Islet precursor cell (in vitro differentiated cells): ENCODE measurements at places on chromosomes 4 and X.

DNA sequence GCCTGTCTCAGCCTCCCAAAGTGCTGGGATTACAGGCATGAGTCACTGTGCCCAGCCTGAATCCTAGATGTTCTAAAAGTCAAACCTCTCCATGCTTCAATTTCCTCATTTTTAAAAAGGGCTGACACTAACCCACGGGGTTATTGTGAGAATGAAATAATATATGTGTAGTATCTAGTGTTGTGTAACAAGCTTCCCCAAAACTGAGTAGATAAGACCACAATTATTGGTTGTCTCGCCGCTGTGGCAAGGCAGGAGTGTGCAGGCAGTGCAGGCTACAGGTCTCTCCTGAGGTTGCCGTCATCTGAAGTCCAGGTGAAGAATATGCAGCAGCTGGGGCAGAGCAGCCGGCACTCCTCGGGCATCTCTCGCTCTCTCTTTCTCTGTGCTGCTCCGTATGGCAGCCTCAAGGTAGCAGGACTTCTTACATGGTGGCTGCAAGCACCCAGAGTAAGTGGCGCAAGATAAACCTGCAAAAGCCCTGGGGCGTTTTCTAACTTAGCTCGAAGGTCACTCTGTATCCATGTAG is 30.9 kb downstream of the RAB33B start:
- no peak for DNase-seq

- DNase-seq: peak; percentile 59
These were observed 600.6 kb downstream of the ANKRD50 start for GRCh38 chr4:124111922-124112321.

GRCh38 chr4:16897991-16898827 is at the start of gene LDB2:
LDB2 (minus strand) TSS chr4:16898645.
- DNase-seq: peak; percentile 95

DNA sequence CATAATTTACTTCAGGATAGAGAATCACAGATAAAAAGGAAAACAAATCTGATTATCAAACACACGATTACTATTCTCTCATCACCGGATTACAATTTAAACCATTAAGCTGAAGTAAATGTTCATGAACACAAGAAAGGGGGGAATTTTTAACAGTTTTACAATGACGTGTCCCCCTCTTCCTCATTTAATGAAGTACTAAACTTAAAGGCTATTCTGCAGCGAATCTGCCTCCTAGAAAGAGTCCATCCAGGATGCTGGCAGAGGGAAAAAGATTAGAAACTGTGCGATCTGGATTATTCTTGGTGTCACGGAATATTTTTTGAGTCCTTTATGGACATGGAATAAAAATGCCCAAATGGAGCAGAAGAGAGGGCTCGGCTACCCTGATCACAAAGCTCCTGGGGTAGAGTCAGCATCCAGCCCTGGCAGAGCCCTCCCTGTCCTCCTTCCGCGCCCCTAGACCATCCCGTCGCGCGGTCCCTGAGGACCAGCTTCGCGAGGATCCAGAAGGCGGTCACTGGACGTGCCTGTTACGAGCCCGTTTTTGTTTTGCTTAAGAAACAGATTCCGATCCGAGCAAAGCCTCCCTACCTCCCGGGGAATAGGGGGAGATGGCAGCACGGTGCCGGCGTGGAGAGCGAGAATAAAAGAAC is 1.2 kb downstream of the ELF2 start:
- no peak for DNase-seq

GRCh38 chr4:161762796-161763195 is 401.0 kb downstream of the FSTL5 start:
- DNase-seq: no peak

- no peak for DNase-seq
These were observed 67.0 kb downstream of the GPC3 start for GRCh38 chrX:133918361-133918771.

- peak; percentile 61 for DNase-seq
These were observed 1.2 kb downstream of the PPARGC1A start for GRCh38 chr4:23888421-23889319.

DNA sequence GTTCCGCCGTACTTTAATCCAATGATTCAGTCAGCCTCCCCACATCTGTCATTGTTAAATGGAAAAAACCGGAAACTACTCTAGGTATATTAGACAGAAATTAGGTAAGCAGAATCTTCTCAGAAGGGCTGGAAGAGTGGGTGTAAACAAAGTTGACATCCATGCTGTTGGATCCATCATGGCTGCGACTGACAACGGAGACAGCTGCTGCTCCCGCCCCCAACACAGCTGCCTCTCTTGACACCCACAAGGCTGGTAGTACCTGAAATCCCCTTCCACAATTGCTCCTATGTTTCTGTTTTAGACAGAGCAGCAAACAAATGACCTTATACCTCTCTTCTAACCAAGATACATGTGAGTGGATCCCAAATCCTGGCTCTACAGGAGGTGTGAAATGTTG is 66.6 kb downstream of the RXFP1 start:
- no peak for DNase-seq

DNA sequence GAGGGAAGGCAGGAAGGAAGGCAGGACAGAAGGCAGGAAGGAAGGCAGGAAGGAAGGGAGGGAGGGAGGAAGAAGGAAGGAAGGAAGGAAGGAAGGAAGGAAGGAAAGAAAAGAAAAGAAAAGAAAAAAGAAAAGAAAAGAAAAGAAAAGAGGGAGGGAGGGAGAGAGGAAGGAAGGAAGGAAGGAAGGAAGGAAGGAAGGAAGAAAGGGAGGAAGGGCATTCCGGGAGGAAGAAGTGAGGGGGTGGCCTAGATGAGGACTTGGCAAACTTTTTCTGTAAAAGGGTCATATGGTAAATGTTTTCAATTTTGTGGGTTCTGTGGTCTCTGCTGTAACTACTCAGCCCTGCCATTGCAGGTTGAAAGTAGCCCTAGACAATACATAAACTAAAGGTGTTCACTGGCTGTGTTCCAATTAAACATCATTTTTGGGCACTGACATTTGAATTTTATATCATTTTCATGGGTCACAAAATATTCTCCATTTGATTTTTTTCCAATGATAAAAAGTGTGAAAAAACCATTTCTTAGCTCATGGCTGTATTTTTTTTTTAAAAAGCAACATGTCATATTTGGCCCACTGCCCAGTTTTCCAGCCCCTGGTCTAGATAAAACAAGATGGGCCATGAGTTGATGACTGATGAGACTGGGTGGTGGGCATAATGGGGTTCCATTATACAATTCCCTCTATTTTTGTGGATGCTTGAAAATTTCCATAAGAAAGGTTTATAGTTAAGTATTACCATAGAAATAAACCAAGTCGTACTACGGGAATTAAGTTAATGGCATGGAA is 3.1 kb downstream of the ZNF630 start:
- DNase-seq: no peak

GRCh38 chrX:110045421-110045820 is 42.5 kb downstream of the TMEM164 start:
- no peak for DNase-seq
